ENCODE measurements at places on chromosomes 4 and X.

- no peak for DNase-seq
Observed at GRCh38 chrX:133859336-133859735, 126.1 kb downstream of the GPC3 start.

DNA sequence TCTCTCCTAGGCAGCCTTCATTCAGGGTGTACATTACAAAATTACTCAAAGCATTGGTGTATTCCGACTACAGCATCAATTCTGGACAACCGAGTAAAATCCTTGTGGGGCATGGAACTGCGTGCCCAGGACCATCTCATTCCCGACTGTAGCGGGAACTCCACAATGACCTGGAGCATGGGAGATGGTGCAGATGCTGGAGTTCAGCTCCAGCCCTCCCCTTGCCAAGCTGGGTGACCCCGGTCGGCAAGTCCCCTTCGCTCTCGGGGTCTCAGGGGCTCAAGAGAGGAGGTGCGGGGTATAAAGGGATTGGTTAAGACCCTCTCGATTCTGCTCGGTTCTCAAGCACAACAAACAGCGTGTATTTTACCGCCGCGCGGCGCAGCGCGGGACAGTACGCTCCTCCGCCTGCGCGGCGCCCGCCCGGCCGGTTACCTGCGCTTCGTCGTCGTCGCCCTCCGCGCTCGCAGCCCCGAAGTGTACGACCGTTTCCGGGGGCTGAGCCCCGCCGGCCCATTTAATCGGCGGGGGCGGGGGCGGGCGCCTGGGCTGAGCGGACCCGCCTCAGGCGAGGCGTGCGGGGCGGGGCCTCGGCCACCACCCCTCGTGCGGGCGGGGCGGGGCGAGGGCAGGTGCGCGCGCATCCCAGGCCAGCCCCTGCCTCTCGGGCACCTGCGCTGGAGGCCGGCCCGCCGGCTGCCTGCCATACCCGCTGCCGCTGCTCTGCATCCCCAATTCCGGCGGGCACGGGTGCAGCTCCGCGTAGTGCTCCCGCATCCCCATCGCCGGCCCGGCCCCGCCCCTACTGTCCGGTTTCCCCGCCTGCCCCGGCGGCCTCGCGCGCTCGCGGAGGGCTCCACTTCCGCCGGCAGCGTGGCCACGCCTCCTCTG, at the start of gene G6PD:
G6PD (minus strand) TSS at position 493 of the 891 bp plus-strand sequence. CDS start 691 bp downstream, outside the sequence.
- peak; percentile 84 for DNase-seq

DNA sequence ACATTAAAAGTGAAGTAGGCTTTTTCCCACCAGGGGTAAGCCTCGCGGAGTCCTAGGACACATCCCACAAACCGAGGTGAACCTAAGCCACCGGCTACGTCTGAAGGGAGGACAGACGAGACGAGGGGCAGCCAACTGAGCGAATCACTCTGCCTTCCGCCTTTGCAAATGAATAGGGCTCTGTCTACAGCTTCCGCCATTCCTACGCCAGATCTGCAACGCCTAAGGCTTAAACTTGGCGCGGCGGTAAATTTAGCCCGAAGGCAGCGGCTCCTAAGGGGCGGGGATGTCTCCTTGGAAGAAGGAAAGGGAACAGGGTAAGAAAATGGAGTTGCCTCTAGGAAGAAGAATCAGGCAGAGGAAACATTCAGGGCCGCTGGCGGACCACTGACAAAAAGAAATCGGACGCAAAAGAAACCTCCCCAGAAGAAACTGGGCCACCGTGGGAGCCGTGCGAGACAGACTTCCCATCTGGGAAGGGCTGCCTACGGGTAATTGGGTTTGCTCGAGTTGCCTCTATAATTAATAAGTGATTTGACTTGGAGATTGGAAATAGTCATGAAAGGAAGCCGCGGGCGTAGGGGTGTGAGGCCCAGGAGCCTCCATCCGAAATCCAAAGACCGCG, 90.5 kb downstream of the BCOR start:
- DNase-seq = no peak

- no peak for DNase-seq
Observed at GRCh38 chr4:10164877-10165283, 48.3 kb upstream of the WDR1 start.

DNA sequence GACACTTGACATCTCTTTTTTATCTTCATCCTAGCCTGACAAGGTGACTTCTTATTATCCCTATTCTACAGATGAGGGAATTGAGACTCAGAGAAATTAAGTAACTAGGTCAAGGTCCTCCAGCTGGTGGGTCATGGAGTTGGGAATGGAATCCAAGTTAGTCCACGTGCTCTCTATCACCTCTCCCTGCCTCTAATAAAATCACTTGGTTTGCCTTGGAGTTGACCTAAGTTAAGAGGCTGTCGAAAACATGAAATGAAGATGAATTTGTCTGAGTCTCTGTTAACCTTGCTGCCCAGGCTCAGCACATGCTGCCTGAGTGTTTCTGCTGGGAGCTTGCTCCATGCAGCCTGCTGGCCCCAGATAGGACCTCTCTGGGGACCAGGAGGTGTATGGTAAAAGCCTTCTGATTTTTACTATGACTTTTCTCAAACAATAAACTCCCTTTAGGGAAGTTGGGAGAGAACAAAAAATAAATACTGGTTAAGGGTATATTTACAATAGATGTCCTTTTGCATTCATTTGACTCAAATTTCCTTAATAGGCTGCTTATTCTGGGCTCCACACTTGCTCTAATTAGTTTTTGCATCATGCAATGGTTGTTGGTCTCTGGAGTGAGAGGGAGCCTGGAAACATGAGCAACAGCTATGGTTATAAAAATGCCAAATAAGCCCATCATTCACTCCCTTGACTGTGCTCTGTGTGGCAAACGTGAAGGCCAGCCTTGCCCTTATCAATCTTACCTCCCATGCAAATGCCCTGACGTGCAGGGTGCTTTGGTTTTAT, 61.6 kb upstream of the DHX15 start:
- DNase-seq = no peak

- no peak for DNase-seq
Observed at GRCh38 chrX:120751683-120752082, 121.8 kb upstream of the C1GALT1C1 start.

- no peak for DNase-seq
Observed at GRCh38 chr4:67207941-67208441, 337.3 kb downstream of the CENPC start.

GRCh38 chr4:180423712-180424057, 1819.5 kb upstream of the TENM3 start:
- DNase-seq = no peak

DNA sequence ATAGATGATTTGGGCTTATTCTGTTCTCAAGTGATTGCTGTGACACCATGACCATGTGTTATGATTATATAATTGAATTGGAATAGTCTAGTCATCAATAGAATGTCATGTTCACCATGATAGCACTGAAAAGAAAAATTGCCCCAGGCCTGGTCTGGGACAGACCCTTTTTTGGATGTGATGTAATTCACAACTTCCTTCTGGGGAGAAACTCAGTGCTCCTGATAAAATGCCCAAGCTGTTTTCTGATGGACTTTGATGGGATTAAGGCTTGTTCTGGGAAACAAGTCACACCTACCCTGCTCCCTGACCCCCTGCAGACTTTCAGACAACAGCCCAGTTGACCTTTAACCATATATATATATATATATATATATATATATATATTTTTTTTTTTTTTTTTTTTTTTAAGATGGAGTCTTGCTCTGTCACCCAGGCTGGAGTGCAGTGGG, 65.3 kb downstream of the RHOH start:
- no peak for DNase-seq

GRCh38 chr4:144298519-144298918, 158.0 kb upstream of the GYPA start:
- DNase-seq = no peak

- no peak for DNase-seq
Observed at GRCh38 chr4:125519371-125520146, 204.8 kb downstream of the FAT4 start.

DNA sequence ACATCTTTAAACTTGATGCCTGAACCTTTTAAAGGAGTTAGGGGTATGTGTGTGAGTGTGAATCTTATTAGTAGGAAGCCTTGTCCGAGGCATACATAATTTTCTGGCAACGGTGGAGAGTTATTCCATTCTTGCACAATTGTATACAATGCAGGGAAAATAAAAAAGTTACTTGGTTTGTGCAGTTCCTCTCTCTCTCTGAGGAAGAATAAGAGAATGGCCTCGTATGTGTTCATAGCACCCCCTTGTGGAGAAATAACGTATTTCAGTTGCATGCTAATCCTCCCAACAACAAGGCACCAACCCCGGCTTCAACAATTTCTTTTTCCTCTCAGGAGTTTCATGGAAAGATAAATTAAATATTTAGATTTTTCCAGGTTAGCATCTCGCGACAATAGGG, 33.7 kb upstream of the FGF13 start:
- no peak for DNase-seq

- no peak for DNase-seq
Observed at GRCh38 chrX:29043746-29044145, 456.5 kb downstream of the IL1RAPL1 start.

GRCh38 chr4:156036496-156036895, 82.8 kb upstream of the CTSO start:
- DNase-seq = no peak

DNA sequence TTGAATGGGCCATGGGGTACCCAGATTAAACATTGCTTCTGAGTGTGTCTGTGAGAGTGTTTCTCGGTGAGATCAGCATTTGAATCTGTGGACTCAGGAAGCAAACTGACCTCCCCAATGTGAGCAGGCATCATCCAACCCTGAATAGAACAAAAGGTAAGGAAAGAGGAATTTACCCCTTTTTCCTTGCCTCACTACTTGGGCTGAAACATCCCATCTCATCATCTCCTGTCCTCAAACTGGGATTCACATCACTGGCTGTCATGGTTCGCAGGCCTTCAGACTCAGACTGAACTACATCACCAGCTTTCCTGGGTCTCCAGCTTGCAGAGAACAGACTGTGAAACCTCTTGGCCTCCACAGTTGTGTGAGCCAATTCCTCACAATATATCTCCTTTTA, 47.1 kb downstream of the TEC start:
- no peak for DNase-seq

- no peak for DNase-seq
Observed at GRCh38 chrX:149950681-149951080, 12.4 kb upstream of the EOLA2 start.

DNA sequence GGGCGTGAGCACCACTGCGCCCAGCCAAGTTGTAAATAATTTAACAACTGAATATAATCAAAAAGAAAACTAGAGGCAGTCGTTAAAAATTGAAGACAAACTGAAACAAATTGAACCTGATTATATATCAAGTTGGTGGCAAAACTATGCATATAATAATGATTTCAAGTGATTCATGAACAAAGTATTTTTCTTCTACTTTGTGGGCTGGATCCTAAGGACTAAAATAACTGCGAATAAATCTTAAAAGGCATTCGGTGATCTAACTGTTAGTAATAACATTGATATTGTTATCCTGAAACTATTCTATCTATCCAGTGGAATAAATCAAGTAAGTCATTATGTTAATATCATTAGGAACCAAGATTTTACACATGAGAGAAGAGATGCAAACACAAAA, 21.2 kb upstream of the USP9X start:
- no peak for DNase-seq

- no peak for DNase-seq
Observed at GRCh38 chr4:187416216-187416615, 579.4 kb upstream of the ZFP42 start.

GRCh38 chr4:119246177-119246733, 33.7 kb downstream of the USP53 start:
- no peak for DNase-seq

- no peak for DNase-seq
Observed at GRCh38 chr4:110002326-110002725, 89.6 kb downstream of the EGF start.

- DNase-seq = no peak
Observed at GRCh38 chr4:177464026-177464425, 21.8 kb upstream of the AGA start.

DNA sequence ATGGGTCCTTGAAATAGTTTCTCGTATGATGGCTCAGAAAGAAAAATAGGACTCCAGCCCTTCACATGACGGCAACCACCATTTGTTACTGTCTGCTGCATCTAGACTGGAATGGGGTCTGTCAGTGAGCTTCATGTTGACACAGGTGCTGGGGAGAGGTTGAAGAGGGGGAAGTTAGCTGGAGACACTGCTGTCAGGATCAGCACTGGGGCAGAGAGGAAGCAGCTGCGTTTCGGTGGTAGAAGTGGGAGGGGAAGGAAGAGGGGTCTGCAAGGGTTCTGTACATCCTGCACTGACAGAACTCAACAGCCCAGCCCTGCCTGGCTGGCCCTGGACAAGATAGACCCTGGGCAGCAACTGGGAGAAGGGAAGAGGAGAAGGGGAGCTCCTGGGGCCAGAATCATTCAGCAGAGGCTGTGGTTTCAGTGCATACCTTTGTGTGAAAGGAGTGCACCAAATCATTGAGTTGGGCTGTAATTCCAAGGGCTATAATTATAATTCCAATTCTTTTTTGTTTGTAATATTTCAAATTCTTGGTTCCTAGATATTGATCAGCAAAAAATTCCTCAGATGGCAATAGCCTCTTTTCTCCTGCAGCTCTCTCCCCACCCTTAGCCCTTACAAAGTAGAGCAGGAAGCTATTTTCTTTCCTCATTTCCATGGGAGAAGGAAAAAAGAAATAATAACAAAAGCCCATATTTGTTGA, 119.4 kb upstream of the C1GALT1C1 start:
- DNase-seq = no peak

- no peak for DNase-seq
Observed at GRCh38 chr4:170979736-170980135, 833.5 kb upstream of the GALNTL6 start.

DNA sequence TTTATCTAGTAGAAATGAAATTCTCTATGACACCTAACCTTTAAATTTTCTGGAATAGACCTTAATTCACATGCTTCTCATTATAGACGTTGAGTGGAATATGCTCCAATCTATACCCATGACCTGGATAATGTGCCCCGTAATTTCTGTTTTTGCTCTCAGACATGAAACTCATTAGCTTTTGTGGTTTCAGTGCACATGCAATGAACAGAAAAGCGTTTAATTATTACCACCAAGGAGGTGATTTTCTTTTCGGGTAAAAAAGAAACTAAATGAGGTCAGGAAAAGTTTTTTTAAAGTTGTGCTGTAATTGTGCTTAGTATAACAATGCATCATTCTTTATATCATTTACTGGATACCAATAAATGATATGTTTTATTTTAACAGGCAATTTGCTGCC, 1703.9 kb upstream of the TENM3 start:
- DNase-seq = no peak

GRCh38 chrX:120459309-120459708, 9.8 kb downstream of the LAMP2 start:
- no peak for DNase-seq

DNA sequence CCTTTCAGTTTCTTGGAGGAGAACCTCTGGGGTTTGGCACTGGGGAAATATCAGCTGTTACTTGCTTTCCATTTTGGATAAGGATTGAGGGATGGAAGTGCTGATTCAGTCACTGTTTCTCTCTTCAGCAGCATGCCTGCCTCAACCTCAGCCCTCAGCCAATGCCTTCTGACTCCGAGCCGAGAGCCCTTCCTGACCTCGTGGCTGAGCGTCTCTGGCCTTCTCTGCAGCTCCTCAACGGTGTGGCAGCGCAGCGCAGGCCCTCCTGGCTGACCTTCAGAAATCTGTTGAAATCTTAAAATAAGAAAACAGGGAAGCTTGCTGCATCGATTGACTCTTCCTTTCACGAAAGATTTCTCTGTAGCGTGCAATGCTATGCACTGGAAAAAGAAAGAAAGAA, 434.3 kb upstream of the FAT1 start:
- DNase-seq = no peak

Data from activated CD4-positive, alpha-beta memory T cell treated with anti-CD3 and anti-CD28 coated beads for 36 hours (primary cell).